ENCODE measurements at places on chromosomes 11 and 22.
A peak's percentile ranks its signal among the peaks of the same experiment; 100 is the strongest.

- DNase-seq = no peak
Observed at GRCh38 chr11:102560555-102561011, 30.0 kb upstream of the MMP7 start.

DNA sequence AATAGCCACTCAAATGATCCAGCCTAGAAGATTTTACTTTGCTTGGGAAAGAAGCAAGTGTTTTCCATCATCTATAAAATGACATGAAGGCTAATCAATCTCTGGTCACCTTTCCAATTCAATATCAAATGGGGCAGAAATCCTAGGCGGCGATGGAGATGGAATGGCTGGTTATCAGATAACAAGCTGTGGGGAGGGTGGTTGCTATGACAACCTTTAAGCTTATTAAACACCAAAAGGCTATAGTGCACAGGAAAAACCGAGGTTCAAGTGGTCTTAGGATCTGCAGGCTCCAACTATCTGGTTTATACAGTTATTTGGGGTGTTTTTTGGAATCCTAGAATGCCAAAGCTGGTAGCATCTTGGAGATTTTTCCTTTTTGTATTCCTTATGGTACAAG, 13.9 kb upstream of the BSX start:
- DNase-seq = no peak

DNA sequence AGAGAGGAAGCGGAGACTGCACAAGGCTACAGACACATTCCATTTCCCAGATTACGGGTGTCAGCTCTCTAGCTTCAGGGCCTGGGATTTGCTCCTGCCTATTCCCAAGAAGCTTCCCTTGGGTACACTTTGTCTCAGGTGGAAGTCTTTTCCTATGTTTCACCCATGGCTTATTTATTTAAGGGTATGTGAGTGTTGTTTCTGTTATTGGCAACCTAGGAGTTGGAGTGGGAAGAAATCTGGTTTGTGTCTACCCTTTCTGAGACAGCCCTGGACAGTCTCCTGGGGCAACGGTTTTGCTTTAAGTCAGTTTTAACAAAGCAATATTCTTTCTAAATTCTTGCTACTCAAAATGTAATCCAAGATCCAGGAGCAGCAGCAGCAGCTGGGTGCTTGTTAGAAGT, 127.0 kb downstream of the MICAL2 start:
- DNase-seq = no peak

- DNase-seq = no peak
Observed at GRCh38 chr11:14642453-14642852, 1.2 kb upstream of the PDE3B start.

- DNase-seq = no peak
Observed at GRCh38 chr22:46352691-46353386, 17.3 kb downstream of the TRMU start.

DNA sequence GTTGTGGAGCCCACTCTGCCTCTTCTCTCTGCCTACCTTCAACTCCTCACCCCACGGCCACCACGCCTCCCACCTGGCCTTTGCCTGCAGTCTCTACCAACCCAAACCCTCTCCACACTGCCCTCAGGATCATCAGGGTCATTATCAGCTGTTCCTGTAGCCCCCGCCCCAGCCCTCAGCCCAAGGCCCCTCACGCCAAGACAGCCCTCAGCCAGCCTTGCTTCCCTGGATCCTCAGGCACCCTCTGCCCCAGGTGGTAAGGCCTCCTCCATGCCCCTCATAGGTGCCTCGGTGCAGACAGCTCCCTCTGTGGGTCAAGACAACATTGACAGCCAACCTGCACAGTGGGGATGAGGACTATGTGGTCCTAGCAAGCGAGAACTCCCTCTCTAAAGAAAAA, 1.7 kb downstream of the SBF1 start:
- DNase-seq = peak; percentile 79

GRCh38 chr11:114277637-114278341, 18.4 kb upstream of the NNMT start:
- peak; percentile 8 for DNase-seq

- DNase-seq = no peak
Observed at GRCh38 chr11:80860632-80861031, 1419.8 kb upstream of the TENM4 start.

DNA sequence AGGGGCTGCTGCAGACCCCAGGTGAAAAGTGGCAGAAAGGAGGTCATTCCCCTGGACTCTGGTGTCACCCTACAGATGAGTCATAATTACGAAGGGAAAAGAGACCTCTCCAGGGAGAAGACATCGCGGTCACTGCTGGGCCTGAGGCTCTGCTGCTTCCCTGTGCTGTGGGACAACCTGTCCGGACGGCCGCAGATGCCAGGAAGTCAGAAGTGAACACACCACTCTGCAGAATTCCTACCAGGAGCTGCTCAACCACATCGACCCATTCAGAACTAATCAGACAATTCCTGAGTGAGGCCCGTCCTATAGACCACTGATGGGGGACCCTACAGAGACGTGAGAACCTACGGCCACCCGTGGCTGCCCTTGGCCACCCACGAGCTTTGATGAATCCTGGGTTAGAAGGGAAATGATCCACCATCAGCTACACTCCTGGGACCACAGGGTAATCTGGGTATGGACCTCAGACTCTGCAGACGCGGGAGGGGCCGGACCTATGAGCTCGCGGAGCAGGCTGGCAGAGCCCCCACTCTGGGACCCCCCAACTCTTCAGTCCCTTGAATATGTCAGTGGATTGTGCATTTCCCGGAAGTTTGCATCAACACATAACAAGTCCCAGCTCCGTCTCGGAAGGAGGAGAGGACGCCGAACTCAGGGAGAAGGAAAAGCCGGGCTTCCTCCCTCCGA, 636.7 kb downstream of the BRD1 start:
- no peak for DNase-seq

DNA sequence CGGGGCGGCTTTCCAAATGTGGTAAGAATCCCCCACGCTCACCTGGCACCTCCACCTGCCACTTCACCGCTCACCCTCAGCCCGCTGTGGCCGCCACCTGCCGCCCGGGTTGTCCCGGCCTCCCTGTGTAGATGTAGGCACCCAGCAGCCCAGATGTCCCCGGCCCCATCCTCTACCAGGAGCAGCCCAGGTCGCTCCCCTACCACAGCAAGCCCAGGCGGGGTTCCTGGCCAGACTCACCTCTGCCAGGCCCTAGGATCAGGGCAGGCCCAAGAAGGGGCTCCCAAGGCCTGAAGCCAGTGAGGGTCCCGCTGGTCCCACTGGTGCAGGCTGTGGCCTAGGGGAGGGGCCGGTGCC, 27.4 kb downstream of the MOB2 start:
- DNase-seq = no peak

- no peak for DNase-seq
Observed at GRCh38 chr11:6475936-6476335, 2.2 kb upstream of the TRIM3 start.

- no peak for DNase-seq
Observed at GRCh38 chr22:17079572-17079971, 5.2 kb upstream of the IL17RA start.

- DNase-seq = no peak
Observed at GRCh38 chr22:40070701-40071100, 75.9 kb downstream of the FAM83F start.

GRCh38 chr11:99632969-99633368, 612.2 kb downstream of the CNTN5 start:
- no peak for DNase-seq

GRCh38 chr22:30488121-30488520, 16.3 kb upstream of the SEC14L3 start:
- DNase-seq = no peak

DNA sequence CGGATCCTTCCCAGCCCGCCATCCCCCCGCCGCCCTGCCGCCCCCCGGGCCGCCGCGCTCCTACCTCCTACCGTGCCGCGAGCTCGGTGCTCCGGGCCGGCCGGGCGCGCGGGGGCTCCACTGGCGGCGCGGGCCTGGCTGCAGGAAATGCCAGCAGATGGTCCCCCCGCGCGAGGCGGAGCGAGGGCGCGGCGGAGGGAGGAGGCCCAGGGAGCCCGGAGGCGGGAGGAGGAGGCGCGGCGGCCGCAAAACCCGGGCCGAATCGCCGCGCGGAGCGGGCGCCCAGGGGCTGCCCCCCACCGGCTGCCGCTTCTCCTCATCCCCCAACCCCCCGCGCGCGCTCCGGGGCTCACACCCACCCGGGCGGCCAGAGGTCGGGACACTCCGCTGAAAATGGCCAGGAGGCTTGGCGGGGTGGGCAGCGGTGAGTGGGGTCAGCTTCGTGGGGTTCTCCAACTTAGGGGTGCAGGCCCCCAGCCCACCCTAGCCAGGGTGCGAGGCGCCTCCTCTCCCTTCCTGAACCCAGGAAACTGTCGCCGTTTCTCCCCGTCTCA, at the start of gene OSBPL5:
Gene OSBPL5, minus strand, starts transcription at position 159 of the 554 bp plus-strand sequence. CDS start 36,162 bp downstream, outside the sequence.
- DNase-seq = no peak

DNA sequence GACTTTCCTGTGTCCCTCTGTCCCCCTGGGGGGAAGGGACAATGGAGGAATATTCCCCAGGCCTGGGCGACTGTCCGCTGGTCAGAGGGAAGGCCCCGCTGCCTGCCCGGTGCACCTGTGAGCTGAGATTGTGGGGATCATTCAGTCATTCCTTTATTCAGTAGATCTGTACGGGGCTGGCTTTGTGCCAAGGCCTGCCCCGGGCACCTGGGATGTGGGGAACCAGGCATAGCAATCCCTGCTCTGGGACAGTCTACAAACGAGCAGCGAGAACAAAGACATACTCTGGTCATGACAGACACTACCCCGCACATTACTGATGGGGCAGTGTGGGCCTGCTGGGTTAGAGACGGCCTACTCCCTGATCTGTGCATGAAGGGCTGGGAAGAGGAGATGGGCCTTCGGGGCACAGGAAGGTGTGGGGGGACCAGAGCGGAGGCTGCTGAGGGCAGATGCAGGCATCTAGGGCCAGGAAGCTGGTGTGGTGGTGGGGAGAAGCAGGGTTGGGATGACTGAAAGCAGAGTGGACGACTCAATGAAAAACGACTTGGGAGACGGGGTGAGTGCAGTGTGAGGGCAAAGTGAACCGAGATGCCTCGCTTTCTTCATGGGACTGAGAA, 1.8 kb upstream of the MYO7A start:
- DNase-seq = no peak

GRCh38 chr11:74366576-74366975, 31.7 kb downstream of the PGM2L1 start:
- DNase-seq = no peak

DNA sequence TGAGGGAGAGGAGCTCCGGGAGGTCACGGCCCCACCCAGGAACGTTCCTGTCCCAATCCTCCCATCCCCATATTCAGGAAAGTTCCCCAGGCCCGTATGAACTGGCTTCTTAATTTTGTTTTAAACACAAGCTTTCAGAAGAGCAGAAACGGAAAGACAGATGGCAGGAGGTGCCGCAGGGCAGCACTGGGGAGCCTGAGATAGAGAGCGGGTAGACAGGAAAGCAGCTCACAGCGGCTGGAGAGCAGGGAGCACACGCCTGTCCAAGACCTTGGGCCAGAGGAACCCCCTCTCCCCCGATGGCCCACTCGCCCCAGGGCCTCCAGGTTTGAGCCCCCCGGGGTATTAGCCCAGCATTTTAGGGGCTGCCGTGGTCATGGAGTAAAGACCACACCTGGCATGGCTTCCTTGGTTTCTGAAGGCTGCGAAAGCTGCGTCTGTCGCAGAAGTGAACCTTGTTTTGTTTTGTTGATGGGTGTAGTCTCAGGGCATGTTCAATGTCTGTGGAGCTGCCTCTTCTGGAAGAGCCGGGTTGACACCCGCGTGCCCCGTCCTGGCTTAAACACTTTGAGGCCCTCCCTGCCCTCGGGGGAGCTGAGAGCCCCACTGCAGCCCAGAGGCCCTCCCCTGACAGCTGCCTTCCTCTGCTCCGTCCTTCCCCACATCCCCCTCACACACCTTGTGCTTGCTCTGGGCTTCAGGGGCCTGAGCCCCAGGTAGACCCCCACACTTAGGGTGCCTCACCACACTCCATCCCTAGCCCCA, 17.9 kb upstream of the KCNQ1OT1 start:
- no peak for DNase-seq

GRCh38 chr11:69343401-69344321, 49.7 kb downstream of the MYEOV start:
- peak; percentile 27 for DNase-seq

Data from activated CD8-positive, alpha-beta memory T cell treated with anti-CD3 and anti-CD28 coated beads, Interleukin-2, amount 10 ng/mL, durations not matched to agents 7 days and 5 days (primary cell).